ENCODE measurements at places on chromosomes 3 and 15. TPM values are rescaled to one million over a fixed set of nuclear protein-coding genes. Genes with fewer than 3 reads are reported as not detected.

BOC gene
- total RNA-seq: 219 TPM

ATP13A5 gene
- total RNA-seq: not detected

NSMCE3 gene
- 8.2 TPM for total RNA-seq

KBTBD13 gene
- total RNA-seq: not detected

SLC28A2 gene
- 2.4 TPM for total RNA-seq

C3orf80 gene
- 2.8 TPM for total RNA-seq

CCDC33 gene
- total RNA-seq: 5.0 TPM

SEMA5B gene
- total RNA-seq: 12.8 TPM

MCF2L2 gene
- 2.7 TPM for total RNA-seq

SLC9C1 gene
- 0.48 TPM for total RNA-seq

H1-8 gene
- not detected for total RNA-seq

MRPS25 gene
- 71.7 TPM for total RNA-seq

KAT2B gene
- 15.4 TPM for total RNA-seq

PRTG gene
- total RNA-seq: 14.3 TPM

OR5H1 gene
- total RNA-seq: not detected

PTPRG gene
- 29.3 TPM for total RNA-seq

SLC7A14 gene
- 13.5 TPM for total RNA-seq

FAM98B gene
- 30.5 TPM for total RNA-seq

CLDN1 gene
- total RNA-seq: 9.7 TPM

RPN1 gene
- 228 TPM for total RNA-seq

ZDHHC19 gene
- total RNA-seq: not detected

AMT gene
- 21.6 TPM for total RNA-seq

BNC1 gene
- 2.4 TPM for total RNA-seq

MYH15 gene
- total RNA-seq: 0.26 TPM

ZPLD1 gene
- 1.5 TPM for total RNA-seq

ACOX2 gene
- total RNA-seq: 5.6 TPM

CPB1 gene
- 0.56 TPM for total RNA-seq

FAM174B gene
- 41.4 TPM for total RNA-seq

HCLS1 gene
- total RNA-seq: 6.0 TPM

WDR6 gene
- total RNA-seq: 272 TPM

PLA2G4B gene
- total RNA-seq: 19.9 TPM

ACTRT3 gene
- 1.8 TPM for total RNA-seq

Data from type B pancreatic cell (in vitro differentiated cells).